HuH-7 (cell line): ENCODE measurements at places on chromosomes 7 and 10.

DNA sequence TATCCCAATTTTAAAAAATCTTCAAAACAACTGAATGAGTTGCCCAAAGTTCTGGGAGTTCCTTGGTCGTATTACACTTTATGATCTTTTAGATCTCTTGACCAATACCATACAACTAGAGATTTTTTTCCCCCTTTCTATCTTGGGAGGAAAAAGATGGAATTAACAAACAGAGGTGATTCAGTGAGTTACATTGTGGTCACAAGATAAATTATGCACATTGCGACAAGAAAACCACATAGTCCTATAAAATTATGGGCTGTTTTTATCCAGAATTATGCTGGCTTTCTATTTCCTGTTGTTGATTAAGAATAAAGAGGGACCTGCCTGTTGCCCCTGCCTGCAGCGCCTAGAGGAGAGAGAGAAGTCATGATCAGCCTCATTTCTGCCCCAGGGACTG, 8.2 kb upstream of the SGPL1 start:
- DNase-seq = no peak

DNA sequence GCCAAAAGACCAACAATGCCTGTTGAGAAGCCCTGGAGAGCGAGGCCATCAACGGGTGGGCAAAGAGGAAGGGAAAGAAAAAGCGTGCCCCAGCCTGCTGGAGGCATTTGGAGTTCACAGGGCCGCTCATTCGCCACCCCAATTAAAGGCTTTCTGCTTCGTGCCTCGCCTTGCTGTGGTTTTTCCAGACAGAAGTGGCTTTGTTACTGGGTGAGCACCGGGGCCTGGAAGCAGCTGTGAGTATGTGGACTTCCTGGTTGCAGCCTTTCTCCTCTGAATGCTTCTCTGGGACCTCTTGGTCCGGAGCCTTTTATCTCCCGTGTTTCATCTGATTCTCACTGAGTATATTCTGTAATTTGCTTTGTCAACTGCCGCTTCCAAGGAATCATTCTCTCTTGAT, 118.1 kb upstream of the EGR2 start:
- DNase-seq = peak; percentile 42

DNA sequence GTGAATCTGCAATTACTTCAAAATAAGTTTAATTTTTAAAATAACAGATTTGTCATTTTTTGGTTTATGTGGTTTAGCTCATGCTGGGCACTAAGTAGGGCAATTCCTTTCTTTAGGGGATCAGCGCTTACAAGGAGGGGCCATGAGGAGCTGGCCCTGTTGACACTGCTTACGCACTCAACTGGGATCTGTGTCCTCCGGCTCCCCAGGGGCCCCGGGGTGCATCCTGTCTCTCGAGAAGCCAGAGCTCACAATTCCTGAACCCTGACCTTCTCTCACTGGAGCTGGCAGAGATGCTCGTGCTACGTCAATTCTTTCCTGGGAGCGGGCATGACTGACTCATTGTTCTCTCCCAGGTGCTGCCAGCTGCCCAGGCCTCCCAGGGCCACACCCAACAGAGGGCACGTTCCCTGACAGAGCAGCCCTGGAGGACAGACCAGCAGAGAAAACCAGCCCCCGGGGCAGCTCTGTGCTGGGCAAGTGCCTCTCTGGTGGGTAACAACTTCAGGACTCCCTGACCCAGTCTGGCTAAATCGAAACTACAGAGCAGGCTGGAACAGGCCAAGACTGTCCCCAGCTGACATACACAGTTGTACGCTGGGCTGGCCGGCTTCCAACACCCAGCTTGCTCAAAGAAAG, 36.8 kb downstream of the CTBP2 start:
- no peak for DNase-seq

- DNase-seq = peak; percentile 42
These were observed 82.0 kb upstream of the GTF2IRD1 start for GRCh38 chr7:74371381-74372341.

DNA sequence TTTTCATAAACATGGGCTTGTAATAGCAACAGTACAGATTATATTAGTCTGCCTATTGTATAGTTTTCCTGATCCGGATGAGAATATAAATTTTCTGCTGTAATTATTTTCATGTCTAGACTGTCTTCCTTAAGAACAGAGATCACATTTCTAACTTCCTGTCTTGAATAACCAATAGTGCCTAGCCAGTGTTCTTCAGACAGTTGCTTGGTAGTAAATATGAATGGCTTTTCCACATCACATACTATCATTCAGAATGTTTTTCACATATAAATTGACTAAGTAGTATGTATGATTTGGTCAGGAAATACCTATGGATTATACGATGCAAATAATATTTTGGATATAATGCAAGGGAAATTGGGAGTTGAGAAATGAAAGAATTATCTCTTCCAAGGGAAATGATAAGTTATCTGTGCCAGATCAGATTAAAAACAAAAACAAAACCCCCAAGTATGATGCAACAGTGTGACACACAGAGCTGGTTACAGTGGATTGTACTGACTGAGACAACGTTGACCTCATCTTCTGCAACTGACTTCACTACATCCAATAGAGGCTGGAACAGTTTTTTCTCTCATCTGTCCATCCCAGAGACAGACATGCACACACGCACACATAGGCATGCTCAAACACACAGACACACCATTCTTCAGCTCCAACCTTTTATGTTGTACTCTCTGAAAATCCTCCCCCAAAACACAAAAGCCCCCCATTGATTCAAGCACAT, 16.4 kb downstream of the ITGA8 start:
- no peak for DNase-seq

- DNase-seq = no peak
These were observed 59.6 kb upstream of the CDK13 start for GRCh38 chr7:39890411-39890810.

DNA sequence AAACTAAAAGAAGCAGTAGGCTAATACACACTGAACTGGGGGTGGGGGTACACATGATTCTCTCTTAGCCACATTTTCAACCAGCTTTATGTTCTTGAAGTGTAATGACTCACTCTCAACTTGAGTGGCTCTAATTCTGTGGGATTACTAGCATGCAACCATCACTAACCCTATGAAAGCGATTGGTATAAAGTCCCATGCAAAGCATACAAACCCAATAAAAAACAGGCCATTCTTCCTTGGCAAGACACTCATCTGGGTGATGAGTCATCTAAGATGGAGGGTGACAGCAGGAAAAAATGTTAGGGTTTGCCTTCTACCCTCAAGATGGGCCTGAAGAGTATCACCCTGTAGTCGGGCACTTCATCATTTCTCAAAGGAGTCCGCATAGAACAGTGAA, 14.9 kb upstream of the PON3 start:
- no peak for DNase-seq

- no peak for DNase-seq
These were observed 20.0 kb downstream of the AKR1B1 start for GRCh38 chr7:134438946-134439345.

DNA sequence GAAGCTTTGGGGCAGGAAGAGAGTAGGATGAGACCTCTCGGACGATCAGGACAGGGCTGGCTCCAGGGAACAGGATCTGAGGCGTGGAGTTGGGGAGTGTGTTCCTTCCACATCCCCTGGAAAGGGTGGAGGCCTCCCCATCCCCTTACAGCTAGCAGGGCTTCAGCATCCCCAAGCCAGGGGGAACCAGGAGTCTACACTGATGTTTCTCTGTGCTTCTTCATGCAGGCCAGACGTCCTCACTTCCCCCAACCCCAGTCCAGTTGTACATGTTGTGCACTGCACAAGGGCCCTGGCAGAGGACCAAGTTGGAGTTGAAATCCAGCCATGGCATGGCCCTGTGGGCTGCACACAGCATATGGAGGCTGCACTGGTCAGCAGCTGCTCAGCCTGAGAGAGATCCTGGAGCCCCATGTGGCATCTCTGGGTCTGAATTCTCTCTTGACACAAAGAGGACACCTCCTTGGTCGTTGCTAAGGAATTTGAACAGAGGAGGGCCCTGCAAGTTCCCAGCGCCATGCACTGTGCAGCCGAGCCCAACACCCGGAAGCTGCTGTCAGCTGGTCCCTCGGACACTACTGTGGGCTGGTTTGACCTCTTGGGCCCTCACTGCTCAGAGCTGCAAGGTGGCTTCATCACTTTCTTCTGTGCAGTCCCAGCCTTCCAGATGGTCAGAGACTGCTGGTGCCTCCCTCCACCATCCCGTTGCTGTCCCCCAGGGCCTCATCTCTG, 181.1 kb downstream of the DNAJB6 start:
- no peak for DNase-seq

- DNase-seq = no peak
These were observed 97.5 kb downstream of the TCF7L2 start for GRCh38 chr10:113047605-113047962.

- DNase-seq = no peak
These were observed 25.6 kb downstream of the TACR2 start for GRCh38 chr10:69391158-69391557.

DNA sequence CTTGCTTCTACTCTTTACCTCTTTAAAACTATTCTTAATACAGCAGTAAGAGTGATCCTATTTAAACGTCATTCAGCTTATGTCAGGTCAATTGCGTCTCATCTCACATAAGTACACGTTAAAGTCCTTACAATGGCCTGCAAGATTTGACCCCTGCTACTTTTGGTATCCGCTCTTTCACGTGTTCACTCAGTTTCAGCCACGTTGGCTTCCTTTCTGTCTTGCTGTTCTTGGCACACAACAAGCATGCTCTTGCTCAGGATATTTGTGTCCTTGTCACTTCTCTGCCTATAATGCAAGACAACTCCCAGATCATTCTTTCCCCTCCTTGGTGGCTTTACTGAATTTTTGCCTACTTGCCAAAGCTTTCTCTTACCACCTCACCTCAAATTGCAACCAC, 296.8 kb downstream of the PCLO start:
- no peak for DNase-seq

DNA sequence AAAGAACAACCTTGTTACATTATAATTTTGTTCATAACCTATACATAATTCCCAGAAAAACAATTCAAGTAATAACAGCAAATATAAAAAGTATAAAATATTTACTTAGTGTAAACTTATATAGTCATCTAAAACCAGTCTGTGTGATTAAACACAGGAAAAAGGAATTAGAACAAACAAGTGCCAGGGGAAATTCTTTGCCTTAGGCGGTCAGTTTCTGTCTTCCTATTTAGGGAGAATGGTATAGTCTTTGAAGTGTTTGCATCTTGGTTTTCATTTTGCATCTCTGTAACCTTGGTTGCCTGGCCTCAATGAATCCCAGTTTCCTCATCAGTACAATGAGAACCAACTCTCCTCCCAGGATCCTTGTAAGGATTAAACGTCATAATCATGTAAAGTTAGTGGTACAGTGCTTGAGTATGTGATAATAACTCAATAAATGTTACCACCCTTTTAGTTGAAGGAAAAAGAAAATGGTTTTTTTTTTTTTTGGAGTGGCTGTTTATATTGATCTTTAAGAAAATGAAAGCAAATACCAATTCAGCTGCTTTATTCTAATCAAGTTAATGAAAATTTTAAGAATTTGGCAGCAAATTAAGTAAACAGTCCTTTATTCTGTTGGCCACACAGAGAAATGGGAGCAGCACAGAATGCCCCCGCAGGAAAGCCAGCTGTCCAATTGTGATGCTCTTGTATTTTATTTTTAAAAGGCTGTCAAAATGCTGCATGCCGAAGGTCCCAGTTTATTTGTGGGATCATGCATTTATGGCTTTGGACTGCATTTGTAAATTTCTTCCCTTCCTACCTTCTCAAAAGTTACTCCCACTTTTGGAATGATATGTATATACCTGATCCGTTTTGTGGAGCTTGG, 61.8 kb downstream of the SHH start:
- no peak for DNase-seq

- DNase-seq = no peak
These were observed 132.4 kb downstream of the DNAH11 start for GRCh38 chr7:21675255-21675654.

DNA sequence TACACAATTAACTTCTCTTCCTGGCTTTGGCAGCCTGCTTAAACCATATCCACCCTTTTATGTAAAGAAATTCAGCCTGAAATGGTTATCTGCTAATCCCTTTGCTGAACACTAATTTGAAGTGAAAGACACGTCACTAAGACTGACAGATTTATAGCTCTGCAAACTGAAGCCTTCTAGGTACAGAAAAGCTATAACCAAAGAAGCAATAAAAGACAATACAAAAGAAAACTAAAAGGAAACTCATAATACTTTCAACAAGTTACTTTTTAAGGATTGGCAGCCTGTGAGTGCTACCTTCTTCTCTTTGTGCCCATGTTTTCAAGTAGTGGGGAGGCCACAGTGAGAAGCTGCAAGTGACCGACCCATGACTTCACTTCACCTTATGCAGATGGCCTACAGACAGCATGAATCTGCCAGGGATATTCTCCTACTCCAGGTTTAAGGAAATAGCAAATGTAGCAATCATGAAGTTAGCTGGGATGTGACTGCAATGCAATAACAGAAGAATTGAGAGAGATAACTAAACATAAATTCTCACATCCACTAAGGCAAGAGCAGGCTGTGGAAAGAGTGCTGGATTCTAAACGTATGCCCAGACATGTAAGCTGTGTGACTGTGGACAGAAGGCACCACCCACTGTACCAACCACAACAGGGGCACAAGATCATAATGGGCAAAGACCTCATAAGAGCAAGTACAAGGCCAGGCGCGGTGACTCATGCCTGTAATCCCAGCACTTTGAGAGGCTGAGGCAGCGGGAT, 10.7 kb upstream of the SPOCK2 start:
- DNase-seq = no peak

DNA sequence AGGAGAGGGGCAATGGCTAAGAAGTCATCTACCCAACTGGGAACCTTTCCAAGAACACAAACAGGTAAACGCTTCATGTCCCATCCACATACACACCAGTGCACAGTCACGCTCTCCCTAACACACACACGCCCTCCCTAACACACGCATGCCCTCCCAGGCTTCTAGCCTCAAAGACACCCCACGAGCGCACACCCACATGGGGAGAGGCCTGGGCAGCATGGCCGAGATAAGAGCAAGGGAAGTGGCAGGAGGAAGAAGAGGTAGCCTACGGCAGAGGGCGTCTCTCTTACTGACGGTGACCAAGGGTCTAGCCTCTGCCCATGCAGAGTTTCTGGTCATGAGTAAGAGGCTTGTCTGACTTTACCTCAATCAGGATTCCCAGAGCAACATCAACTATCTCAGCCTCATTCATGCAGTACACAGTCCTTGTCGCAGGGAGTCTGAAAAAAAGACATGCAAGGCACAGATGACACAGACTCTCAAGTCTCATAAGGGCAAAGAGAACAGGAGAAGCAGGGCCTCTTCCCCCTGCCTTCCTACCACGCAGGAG, 3.1 kb downstream of the CYREN start:
- no peak for DNase-seq

GRCh38 chr7:101365956-101366355, 3.3 kb downstream of the COL26A1 start:
- DNase-seq = no peak
